NCI-H345 (cell line): ENCODE measurements at places on chromosomes 5 and 9.

GRCh38 chr9:38292480-38292879 is 100.0 kb upstream of the ALDH1B1 start:
- DNase-seq: no peak

DNA sequence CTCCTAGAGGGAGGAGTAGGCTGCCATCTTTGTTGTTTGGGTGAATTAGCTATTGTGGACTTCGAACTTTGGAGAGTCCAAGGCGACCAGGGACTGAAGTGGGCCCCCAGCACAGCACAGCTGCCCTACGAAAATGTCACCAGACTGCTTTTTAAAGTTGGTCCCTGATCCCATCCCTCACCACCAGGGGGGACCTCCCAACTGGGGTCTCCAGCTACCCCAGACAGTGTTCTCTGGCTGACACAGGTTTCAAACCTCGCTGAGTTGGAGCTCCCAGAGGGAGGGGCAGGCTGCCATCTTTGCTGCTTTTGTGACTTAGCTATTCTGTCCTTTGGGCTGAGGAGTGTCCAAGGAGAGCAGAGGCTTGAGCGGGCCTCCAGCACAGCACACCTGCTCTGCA is 45.7 kb upstream of the ADRB2 start:
- DNase-seq: no peak

- no peak for DNase-seq
Measured at GRCh38 chr5:73488806-73489205, 9.4 kb upstream of the BTF3 start.

DNA sequence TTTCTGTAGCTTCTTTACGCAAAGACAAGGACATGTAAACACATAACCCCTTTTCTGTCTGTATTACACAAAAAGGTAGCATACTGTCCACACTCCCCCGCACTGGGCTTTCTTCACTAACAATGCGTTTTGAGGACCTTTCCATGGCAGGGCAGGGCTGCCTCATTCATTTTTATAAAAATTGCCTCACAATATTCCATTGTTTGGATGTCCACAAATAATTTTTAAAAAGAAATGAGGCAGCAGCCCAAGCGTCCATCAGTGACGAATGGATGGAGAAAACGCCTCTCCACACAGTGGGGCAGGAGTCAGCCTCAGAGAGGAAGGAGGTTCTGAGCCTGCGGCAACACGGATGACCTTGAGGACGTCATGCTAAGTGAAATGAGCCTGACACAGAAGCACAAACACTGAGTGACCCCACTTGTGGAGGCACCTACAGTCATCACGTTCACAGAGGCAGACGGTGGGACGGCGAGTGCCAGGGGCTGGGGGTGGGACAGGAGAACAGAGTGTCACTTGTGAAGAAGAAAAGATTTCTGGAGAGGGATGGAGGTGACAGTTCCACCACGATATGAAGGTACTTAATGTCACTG is 67.8 kb downstream of the RASGEF1C start:
- no peak for DNase-seq

GRCh38 chr9:35646153-35646532 is 4.6 kb downstream of the SIT1 start:
- DNase-seq: no peak

DNA sequence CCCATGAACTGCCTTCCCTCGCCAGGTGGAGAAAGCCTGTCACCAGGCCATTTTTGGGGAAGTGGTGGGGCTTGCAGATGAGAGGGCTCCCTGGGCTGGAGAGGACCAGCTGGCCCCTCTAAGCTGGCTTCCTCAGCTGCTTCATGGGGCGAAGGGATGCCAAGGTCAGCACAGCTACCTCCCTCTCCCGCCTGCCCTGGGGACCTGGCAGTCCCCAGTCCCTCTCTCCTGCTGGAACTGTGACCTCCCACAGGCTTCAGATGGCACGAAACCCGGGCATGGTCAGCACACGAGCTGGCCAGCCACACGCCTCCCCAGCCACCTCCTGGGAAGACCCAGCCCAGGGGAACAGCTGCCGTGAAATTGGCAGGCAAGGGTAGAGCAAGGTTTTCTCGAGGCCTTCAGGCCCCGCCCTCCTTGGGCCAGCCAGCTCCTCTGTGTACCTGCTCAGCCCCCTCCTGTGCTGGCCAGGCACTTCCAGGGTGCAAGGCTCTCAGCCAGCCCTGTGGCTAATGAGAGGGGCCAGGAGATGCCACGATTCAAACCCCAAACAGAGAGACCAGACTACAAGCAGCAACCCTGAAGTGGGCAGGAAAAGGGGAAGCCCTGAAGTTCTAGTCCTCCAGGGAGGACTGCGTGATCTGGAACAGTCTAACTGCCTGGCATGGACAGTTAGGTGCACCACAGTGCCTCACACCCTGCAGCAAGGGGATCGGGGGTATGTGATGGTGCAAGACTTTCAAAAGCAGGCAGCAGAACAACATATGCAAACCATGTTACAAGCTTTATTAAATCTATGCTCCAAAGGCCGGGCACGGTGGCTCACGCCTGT is 12.9 kb downstream of the PLPP7 start:
- no peak for DNase-seq

GRCh38 chr5:102981957-102982635 is 137.8 kb downstream of the GIN1 start:
- DNase-seq: no peak
